Esophagus squamous epithelium (tissue), 5 donors: ENCODE measurements at places on chromosomes 7 and 10.

DNA sequence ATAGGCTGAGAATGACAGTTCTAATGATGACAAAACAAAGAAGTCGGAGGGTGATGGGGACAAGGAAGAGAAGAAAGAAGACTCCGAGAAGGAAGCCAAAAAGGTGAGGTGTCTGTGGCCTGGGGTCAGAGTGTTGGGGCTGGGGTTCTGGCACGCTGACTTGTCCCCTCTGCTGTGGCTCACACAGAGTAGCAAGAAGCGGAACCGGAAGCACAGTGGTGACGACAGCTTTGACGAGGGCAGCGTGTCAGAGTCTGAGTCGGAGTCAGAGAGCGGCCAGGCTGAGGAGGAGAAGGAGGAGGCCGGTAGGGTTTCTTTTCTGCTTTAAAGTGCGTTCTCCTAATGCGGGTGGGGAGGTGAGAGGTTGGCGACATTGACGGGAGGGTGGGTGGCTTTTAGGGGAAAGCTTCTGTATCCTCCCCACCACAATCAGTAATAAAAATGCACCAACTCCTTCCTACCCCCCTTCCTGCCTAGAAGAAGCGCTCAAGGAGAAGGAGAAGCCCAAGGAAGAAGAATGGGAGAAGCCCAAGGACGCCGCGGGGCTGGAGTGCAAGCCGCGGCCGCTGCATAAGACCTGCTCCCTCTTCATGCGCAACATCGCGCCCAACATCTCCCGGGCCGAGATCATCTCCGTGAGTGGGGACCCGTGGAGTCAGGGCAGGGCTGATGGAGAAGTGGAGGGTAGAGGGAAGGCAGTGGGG is 4.6 kb downstream of the UFSP1 start:
- no peak for DNase-seq

DNA sequence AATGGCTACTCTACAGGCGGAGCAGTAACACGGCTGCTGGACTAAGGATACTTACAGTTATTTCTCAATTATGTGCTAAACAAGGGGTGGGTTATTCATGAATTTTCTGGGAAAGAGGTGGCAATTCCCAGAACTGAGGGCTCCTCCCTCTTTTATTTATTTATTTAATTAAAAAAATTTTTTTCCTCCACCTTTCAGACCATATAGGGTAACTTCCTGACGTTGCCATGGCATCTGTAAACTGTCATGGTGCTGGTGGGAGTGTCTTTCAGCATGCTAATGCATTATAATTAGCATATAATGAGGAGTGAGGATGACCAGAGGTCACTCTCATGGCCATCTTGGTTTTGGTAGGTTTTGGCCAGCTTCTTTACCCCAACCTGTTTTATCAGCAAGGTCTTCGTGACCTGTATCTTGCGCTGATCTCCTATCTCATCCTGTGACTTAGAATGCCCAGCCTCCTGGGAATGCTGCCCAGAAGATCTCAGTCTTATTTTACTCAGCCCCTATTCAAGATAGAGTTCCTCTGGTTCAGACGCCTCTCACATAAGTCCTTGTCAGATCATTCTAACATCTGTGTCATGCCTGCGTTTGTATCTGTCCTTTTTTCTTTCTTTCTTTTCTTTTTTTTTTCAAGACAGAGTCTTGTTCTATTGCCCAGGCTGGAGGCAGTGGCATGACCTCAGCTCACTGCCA is 15.9 kb upstream of the STOX1 start:
- no peak for DNase-seq

DNA sequence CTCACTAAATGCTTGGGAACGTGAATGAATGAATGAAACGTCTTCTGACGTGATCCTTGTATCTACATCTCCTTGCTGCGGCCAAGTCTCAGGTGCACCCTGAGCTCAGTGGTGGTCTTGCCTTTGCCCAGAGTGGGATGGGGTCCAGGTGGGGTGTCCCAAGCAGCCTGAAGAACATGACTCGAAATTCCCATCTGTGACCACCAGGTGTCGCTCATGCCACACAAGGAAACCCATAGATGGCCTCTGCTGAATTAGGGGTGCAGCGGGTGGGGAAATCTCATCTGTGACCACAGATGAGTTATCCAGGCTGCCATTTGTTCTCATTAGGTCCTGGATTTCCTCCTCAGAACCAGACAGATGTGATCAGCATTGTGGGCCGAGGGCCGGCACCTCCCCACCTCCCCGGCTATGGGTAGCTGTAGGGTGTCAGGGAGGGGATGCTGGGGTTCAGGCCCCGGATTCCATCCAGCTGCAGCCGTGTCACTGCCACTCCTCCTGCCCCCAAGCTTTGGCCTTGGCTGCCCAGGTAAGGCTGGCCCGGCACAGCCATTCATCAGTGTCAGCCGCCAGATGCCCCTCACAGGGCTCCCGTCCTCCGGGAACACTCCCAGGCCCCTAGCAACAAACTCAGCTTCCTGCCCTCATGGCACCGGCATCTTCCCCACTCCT is 21.0 kb upstream of the GNA12 start:
- no peak for DNase-seq

DNA sequence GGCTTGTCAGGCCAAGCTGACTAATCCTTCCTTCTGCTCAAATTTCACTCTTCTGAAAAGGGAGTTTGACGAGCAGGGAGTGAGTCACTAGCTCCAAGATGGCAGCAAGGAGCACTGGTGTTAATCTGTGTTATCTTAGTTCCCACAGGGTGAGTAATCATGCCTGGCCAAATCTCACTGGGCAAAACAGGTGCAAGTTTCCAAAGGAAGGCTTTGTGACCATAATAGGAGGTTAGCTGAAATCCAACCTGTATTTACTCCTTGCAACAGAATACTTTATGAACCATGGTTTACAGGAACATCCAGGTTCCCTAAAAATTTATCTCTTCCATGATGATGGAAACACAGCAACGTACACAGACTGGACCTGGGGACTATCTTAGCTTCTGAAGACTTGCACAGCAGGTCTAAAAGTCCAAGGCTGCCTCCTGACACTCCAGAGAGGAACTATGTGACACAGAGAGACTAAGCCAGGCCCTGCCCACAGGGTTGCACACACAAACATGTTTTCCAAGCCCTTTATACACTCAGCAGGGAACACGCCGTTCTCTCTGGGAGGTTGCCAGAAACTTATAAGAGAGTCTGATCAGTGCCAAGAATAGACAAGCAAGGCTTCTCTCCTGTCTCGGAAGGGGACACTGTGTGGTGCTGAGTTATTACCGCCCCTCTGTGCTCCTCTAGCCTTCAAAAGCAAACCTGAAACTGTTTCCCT is 46.3 kb downstream of the PDK4 start:
- peak; percentile 31 for DNase-seq

GRCh38 chr7:131047651-131048304 is 279.9 kb upstream of the MKLN1 start:
- no peak for DNase-seq

GRCh38 chr7:101159696-101160674 is 5.4 kb downstream of the VGF start:
- DNase-seq: no peak

- no peak for DNase-seq
Measured at GRCh38 chr7:8035647-8036518, 67.3 kb downstream of the GLCCI1 start.

DNA sequence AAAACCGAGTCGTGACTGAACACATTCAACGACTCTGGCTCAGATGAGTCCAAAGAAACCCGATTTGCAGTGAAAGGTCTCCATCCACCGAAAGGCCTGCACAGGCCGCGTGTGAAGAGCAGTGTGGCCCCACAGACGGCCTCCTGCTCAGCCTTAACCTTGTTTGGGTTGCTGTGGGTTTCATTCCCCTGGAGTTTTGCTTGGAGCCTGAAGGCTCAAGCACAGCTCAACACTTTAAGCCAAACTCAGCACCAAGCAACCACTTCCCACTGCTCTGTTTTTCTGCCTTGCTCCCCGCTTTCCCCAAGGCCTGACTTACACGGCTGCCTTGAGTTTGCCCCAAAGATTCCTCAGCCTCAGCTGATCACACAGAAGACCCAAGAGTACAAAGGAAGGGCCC is 398.2 kb upstream of the NFE2L3 start:
- no peak for DNase-seq

DNA sequence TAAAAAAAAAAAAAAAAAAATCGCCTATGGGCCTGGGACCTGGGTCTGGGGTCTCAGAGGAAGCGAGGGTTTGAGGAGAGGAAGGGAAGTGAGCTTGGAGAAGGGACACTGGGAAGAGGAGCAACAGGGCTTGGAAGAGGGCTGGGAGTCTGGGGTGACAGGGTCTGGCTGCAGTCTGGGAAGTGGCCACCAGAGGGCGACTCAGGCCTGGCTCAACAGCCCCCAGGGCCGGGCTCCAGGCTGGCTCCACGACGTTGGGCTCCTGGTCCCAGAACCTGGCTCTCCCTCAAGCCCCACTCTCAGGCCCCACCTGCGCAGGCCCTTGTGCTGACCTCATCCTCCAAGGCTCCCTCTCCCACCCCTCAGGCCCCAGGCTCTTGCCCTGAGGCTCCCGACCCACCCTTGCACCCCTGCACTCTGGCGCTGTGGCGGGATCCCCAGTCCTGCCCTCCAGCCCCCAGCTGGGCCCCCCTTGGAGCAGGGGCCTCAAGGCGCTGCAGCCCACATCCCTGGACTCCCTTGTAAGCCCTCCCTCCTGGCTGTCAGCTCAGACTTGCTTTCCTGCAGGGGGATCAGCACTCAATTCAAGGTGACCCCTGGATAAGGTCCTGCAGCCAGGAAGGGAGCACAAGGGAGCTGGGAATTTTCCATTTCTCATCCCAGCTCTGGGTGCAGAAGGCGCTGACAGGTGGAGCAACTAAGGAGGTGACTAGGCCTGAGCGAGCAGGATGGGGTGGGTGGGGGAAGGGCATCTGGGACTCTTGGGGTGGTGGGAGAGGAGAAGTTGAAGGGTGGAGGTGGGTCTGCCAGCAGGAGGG is 5.4 kb upstream of the SPACDR start:
- no peak for DNase-seq

DNA sequence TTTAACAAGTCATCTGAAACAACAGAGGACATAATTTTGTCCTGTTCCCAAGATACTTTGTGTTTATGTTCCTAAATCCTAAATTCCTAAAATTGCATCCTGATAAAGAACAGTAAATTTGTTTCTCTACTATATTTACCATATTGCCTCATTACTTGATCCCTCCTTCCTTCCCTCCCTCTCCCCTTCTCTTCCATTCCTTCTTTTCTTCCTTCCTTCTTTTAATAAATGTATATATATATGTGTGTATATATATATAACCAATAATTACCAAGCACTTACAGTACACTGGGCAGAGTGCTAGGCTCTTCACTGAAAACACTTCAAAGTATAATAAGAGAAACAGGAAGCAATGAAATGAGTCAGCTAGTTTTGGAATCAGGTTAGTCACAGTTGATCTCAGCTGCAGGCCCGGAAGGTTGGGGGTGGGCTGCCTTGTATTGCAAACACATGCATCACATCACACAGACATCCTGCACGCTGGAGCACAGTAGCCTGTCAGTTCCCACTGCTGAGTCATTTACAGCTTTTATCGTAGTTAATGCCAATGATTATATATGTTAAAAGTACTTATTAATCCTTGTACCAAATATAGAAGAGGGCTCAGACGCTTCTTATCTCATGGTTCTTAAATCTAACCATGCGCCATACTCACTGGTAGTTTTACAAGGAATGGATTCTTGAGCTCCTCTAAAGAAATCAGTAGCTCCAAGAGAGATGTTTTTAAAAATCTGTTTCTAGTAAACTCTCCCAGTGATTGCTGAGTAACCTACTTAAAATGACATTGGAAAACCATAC is 551.7 kb downstream of the GRM8 start:
- no peak for DNase-seq

DNA sequence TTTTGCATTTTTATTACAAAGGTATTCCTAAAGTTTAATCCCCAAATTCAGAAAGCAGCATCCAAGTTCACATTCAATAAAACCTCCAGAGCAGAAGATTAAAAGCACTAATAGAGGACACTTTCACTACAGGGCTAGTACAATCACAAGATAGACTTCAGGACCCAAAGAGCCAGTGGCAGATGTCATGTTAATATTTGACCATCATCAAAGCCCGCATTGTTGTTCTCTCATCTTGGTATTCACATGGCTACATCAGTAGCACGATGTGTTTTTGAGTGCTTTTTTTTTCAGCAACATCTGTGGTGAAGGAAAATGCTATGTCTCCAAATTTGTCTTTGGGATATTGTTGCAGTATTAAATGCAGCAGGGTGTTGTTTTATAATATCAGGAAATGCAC is 134.3 kb downstream of the ARL4A start:
- DNase-seq: no peak

GRCh38 chr7:120985130-120985758 is 3.3 kb upstream of the CPED1 start:
- no peak for DNase-seq

DNA sequence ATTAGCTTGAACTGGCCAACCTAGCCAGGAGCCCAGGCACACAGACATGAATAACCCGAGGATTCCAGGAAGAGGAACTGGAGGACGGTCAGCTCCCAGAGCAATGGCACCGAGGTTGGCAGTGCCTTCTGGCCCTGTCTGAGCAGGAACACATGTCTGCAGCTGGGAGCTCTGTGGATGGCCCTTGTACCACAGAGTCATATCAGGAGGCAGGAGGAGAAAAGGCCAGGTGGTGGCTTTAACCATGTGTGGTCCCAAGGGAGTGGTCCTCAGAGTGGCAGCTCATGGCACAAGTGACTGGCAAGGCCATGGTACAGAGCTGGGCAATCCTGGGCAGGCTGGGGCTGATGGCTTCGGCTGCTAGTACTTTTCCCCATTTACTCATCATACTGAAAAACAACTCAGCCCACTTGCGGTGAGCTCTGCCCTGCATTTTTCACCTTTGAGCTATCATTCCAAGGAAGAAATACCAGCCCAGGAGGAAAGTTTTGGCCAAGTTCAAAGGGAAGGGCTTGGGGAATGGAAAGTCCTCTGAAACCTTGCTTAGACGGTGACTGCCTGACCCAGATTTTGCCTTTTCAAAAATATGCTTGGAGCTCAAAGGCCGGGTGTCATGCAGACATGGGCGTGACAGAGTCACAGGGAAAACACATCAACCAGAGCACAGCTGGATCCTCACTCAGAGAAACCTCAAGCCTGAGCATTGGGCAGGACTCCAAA is 25.7 kb upstream of the LOXL4 start:
- DNase-seq: no peak

GRCh38 chr7:126185959-126186580 is 1066.7 kb downstream of the GRM8 start:
- DNase-seq: no peak

DNA sequence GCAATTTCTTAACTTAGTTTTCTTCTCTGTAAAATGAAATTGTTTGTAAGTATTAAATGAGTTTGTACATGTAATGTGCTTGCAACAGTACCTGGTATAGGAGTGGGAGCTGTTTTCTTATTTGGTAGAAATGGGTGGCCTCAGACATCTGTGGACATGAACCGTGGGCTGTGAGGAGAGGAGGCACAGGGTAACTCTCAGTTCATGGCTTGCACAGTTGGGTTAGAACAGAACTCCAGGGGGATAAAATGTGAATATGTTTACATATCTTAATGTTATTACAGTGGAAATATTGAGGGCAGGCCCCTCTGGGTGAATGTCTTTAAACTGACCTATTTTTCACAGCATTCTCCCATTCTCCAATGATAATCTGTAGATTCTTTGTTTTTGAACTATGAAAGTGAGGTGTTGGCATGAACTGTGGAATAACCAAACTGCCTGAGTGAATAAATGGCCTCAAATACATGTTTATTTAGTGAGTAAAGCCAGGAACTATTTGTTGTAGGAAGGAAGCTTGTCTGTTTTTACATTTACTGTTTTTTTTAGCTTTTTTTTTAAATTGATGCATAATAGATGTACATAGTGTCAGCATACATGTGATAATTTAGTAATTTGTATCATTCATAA is 2.6 kb downstream of the ABCA13 start:
- no peak for DNase-seq
